Activated B cell treated with CpG ODN at 0.5 μM for 24 hours (primary cell): ENCODE measurements at places on chromosomes 6 and 20.

DNA sequence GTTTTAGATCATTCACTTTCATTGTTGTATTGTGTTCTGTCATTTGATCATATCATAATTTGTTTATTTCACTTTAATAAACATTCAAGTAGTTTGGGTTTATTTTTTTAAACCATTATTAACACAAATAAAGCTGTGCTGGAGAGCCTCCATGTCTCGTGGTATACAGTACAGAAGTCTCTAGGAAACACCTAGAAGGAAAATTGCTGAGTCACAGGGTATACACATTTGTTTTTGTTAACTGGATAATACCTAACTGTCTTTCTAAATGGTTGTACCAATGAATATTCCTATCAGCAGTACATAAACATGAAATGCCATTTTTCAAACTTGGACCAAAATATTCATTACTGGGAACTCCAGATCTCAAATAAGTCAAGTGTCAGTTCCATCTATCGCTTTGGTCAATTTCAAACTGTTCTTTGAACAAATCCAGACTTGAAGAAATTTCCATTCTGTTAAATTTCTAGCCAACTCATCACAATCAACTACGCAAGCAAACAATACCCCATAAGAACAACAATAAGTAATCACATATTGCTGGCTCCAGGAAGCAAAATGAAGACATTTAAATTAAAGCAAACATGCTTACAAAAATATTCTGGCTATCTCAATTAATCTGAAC lies 138.1 kb downstream of the ATXN1 start:
- no peak for DNase-seq

DNA sequence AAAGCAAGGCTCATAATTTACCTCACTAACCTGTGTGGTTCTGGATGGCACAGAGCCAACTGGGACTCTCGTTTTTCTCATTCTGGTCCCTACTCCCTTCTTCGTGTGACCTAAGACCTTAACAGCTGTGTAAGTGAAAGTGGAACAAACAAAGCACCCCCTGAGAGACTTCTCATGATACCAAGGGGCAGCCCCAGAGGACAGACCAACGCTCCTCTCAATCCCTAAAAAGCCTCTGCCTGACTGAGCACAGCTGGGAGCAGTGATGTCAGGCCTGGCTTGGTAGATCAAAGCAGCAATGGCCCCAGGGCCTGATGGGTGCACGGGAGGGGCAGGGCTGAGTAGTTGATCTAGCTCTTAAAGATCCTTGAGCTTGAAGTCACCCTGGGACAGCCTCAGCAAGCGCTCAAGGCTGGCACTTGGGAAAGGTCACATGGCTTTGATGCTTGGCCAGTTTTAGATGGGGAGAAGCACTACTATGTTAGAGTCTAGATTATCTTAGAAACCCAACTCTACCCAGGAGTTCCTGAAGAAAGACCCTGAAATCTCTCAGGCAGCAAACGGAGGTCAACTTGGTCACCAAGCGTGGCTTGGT lies 16.2 kb upstream of the TGM2 start:
- DNase-seq, result no peak

DNA sequence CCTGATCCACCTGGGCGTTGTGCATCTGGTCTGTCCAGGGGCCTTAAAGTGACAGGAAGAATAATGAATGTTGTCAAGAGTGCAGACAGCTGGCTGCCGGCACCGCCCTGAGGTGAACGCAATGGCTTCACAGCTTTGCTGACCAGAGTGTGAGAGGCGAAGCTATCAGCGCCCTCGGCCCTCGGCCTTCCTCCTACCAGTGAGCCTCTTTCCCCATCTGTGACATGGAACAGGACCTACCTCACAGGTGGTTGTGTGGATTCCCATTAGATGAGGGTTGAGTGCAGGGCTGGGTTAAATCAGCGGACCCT lies 54.8 kb downstream of the CTCFL start:
- DNase-seq, result no peak

- no peak for DNase-seq
Measured at GRCh38 chr20:9036593-9036992, 32.3 kb upstream of the PLCB4 start.

- no peak for DNase-seq
Measured at GRCh38 chr20:31869673-31869941, 720 bp downstream of the DUSP15 start.

GRCh38 chr20:2304180-2304579 lies 8.4 kb downstream of the TGM3 start:
- no peak for DNase-seq

DNA sequence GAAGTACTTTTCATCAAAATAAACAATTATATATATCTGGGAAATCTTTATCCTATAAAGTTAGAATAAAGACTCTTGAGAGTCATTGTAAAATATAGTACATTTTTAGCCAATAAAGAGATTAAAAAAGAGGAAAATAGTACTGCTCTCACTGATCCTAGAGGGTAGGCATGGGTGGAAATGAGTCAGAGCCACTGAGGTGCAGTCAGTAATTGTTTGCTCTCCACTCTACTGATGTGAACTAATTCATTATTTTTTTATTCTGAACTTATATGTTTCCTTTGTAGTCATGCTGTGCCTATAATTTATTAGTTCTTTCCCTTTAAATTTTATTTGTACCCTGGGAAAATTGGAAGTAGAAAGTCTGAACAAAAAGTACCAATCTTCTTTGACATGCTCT lies 1359.4 kb upstream of the GJE1 start:
- DNase-seq, result no peak
